ENCODE measurements at places on chromosomes 5 and 9.

DNA sequence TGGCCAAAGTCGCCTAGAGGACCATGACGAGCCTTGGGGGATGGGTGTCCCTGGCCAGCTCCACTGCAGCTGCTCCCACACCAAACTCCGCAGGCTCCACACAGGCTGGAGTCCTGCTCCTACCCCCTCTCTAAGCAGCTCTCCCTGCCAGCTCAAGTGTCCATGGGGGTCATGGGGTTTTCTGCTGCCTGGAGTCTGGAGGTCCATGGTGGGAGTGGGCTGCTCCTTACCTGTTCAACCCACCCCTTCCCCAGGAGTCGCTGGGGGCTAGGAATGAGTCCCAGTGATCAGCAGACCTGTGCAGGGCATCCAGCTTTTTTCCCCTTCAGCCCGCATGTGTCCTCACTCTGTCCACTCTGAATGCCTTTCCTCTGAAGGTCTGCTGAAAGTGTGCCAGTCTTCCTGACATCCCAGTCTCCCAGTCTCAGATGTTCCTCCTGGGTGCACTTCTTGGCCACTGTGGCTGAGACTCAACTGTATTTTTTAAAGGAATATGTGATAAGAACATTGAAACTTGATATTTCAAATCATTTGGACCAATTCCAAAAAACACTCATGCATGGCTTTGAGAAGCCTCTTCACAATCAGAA lies 261.3 kb upstream of the ANKH start:
- no peak for DNase-seq

DNA sequence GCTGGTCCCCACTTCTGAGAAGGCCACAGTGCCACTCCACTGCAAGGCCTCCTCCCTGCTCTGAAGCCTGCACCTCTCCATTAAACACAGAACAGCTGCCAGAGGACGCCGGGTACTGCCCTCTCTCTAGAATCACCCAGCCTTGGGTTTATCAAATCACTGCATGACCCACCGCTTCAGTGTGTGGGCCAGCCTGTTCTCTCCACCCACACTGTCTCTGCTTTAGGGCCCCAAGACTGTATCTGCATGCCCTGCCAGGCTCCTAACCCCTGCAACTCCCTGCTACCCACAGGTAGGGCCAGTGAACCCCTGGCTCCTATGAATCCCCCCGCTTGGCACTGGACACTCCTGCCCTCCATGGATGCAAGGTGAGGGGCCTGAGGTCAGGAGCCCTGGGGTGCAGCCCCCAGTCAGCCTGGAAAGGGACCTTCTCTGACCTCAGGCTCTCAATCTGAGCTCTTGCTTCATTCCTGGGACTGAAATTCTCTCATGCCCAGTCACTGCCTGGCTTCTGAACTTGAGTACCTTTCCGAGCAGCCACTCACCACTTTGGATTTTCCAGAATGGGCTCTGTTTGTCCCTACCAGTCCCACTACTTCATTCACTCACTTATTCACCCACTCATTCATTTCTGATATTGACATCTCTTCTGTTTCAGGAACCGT lies 206.3 kb downstream of the GABBR2 start:
- DNase-seq = no peak

DNA sequence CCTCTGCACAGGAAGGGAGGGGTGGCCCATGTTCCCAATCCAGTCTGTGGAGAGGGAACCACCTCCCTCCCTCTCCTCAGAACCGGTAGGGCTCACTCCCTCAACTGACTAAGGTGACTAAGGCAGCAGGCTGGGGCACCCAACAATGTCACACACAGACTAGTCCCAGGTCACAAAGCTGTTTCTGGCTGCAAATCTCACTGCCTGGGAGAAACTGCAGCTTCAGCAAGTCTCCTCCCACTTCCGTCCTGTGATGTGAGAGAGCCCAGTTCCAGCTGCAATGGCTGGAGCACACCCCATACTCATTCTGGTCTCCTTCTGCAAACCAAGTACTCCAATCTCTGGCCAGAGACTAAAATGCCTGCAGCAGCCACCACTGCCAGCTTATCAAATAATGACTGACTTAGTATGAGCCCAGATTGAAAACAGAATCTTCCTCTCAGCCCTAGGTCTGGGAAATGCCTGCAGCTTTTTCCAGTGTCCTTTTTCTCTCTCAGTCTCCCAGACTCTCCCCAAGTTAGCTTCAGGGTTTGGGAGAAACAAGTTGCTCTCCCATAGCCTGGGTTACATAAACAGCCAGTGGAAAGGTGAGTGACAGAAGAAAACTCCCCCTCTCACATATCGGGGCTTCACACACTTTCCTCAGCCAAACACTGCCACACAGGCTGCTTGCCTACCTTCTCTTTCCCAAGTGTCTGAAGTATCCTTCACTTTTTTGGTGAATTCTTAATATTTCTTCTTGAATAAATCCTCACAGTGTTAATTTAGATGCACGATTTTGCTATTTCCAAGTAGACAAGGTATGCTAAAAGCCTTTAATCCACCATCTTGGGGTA lies 247.4 kb upstream of the RASA1 start:
- DNase-seq = no peak

- no peak for DNase-seq
Measured at GRCh38 chr5:142507531-142508372, 178.1 kb downstream of the FGF1 start.

DNA sequence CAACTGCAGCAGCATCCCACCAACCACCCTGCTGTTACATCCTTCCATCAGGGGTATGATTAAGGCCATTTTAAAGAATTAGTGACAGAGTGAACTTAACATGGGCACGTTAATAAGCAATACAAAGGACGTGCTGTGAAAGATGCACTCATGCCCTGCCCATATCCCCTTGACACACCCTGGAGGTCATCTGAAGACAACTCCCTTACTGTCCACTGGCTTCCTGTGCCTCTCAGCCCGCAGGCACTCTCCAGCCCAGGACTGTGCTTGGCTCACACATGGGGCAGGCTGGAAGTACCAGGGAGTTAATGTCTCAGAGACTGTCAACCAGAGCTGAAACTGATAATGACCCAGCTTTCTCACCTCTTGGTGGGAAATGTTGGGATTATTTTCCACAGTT lies 81.8 kb downstream of the TRIM36 start:
- DNase-seq = no peak

DNA sequence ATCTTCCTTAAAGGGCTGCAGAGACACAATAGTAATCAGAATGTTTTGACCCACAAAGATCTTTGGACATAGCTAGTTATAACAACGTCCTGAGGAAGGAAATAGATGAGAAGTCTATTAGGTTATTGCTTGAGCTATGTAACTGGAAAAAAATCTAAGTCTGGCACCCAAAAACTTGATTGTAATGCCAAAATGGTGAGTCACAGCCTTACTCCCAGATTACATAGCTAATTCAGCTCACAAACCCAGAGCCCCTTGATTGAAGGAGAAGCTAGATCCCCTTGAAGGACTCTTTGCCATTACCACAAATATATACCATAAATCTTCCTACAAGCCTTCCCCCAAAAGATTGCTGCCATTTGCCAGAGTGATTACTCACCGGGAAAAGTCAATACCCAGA lies 341.8 kb upstream of the KIF2A start:
- DNase-seq = no peak

- no peak for DNase-seq
Measured at GRCh38 chr9:70177121-70177520, 81.7 kb upstream of the SMC5 start.

- DNase-seq = no peak
Measured at GRCh38 chr9:27398982-27399653, 102.2 kb upstream of the EQTN start.

- no peak for DNase-seq
Measured at GRCh38 chr5:97936231-97936630, 753.2 kb upstream of the RIOK2 start.

GRCh38 chr9:107933516-107933915 lies 443.9 kb upstream of the KLF4 start:
- DNase-seq = no peak

DNA sequence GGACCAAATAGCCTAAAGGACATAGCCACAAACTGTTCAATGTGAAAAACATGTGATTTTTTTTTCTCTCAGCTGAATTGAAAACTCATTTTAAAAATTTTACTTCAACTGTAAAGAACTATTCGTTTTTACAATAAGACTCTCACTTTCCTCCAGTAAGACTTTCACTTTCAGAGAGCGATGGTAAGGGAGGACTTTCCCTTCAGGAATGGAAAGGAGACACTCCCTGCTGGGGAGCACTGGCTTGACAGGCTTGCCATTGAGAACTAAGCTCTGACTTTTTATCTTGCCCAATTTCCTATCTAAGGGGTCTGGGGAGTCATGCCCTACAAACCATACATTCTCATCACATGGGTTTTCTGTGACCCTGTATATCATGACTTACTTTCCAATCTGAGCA lies 186.7 kb downstream of the CFAP90 start:
- DNase-seq = no peak

GRCh38 chr5:96977228-96977627 lies 41.3 kb downstream of the LNPEP start:
- no peak for DNase-seq

GRCh38 chr9:135993765-135994500 lies 32.8 kb upstream of the UBAC1 start:
- no peak for DNase-seq

GRCh38 chr9:36802201-36802920 lies 229.7 kb downstream of the MELK start:
- DNase-seq = no peak

Data from cortex of kidney (tissue), 1 donor.